ENCODE measurements at places on chromosomes 5 and 9.

DNA sequence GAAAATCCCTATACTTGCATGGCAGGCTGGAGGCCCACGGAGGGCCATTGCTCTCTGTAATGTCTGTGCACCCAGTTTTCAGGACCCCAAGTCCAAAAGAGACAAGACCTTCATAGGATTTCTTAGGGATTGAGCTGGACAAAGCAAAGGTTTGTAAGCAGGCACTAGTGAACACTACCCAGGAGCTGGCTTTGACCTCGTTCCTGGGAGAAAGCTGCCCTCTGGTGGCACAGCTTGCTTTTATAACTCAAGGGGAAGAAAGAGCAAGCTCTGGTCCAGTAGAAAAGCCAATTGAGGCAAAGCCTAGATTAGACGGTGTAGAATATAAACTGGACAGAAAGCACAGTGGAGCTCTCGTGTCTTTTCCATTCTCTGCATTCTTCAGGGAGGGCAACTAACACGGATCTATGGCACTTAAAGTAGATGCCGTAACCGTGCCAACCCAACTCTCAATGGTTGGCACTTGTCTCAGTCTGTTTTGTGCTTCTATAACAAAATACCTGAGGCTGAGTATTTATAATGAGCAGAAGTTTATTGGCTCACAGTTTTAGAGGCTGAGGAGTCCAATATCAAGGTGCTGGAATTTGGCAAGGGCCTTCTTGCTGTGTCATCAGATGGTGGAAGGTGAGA, 7.9 kb downstream of the GABRP start:
- no peak for DNase-seq

DNA sequence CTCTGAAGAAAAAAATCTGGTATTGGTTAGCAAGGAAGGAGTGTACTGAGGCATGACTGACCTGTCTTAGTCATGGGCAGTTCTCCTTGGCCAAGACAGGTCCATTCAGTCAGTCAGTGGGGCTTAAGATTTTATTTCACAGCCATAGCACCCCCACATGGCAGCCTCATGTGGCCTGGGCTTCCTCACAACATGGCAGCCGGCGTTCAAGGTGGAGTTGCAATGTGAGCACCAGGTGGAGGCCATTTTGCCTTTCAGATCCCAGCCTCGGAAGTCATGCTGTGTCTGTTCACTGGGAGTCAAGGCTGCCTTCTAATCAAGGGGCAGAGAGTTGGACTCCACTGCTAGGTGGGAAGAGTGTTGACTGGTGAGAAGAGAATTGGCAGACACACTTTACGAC, 10.3 kb upstream of the CARD19 start:
- DNase-seq, result no peak

DNA sequence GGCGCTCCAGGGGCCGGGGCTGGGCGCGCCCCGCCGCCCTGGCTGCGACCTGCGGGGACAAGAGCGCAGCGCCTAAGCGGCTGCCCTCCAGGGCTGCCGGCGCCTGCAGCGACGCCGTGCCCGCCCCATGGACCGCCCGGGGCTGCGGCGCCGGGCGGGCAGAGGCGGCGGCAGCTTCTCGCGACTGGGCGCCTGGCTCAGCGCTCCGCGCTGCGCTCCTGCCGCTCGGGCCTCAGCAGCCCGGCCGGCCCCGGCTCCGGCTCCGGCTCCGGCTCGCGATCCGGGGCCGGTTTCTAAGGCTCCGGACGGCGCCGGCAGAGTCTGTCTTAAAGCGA, at the start of gene PITX1:
PITX1 (minus strand) TSS at position 328 of the 335 bp plus-strand sequence. CDS start 347 bp downstream, outside the sequence.
- DNase-seq, result no peak

- no peak for DNase-seq
These were observed 114.0 kb downstream of the KIF4B start for GRCh38 chr5:155127552-155127951.

- no peak for DNase-seq
These were observed 52.5 kb downstream of the SHB start for GRCh38 chr9:38016375-38017135.

DNA sequence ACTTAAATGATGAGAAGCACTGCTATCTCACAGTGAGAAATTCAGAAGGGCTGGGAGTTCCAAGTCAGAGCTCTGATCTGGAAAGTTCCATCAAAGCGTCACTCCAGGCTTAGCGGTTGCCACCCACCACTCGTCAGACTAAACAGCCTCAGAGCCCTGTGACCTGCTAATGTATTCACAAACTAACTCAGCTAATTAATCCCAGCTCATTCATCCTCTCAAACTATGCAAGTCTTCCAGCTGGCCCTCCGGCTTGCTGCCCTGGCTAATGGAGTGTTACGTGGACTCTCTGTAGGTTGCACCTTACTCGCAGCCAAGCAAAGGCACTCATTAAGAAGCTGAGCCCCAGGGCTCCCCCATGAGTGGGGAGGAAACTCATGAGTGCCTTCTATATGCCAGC, 82.2 kb upstream of the GABRP start:
- DNase-seq, result no peak

DNA sequence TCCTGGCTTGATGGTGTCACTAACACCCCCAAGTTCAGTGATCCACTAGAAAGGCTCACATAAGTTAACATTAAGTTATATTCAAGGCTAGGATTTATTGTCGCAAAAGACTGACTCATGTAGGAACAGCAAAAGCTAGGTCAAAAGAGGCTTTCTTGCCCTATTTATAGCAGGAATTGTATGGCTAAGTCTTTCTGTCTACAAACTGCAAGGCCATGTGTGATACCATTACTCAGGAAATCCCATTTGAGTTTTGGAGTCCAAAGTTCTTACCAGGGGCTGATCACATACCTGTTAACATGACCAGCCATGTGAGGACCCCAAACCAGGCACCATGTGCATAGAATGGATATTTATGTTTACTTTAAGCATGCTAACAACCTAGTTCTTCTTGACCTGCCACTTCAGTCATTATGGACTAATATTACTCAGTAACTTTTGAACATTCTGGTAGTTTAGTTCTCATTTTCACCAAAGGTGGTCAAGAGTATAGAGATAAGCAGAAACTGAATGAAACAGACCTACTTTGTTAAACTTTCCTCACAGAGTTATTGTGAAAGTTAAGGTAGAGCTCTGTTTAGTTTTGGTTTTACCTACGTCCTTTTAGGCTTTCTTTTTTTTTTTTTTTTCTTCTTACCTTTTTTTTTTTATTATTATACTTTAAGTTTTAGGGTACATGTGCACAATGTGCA, 281.1 kb downstream of the FER start:
- no peak for DNase-seq

- no peak for DNase-seq
These were observed 463.3 kb downstream of the IRX1 start for GRCh38 chr5:4058899-4059298.

GRCh38 chr5:36535378-36535777, 71.0 kb upstream of the SLC1A3 start:
- no peak for DNase-seq

DNA sequence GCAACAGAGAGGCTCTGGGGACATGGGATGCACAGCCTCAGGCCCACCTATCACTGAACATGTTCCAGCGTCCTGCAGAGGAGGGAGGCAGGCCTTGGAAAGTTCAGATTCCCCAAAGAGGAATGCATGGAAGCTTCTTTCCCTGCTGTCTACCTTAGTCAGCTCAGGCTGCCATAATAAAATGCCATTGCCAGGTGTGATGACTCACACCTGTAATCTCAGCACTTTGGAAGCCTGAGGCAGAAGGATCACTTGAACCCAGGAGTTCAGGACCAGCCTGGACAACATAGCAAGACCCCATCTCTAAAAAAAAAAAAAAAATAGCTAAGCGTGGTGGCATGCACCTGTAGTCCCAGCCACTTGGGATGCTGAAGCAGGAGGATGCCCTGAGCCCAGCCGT, 24.5 kb upstream of the TOR1B start:
- no peak for DNase-seq

Data from naive thymus-derived CD8-positive, alpha-beta T cell (primary cell).